Mammary epithelial cell (primary cell): ENCODE measurements at places on chromosomes 12 and 14. TPM values are rescaled to one million over a fixed set of nuclear protein-coding genes. Genes with fewer than 3 reads are reported as not detected.

GRCh38 chr12:128829861-128830504, 6.2 kb upstream of the SLC15A4 start:
- DNase-seq = no peak

- no peak for DNase-seq
These were observed 237.2 kb upstream of the SRRM4 start for GRCh38 chr12:118743896-118744700.

The TSPAN11 gene
- total RNA-seq = 1.3 TPM

DNA sequence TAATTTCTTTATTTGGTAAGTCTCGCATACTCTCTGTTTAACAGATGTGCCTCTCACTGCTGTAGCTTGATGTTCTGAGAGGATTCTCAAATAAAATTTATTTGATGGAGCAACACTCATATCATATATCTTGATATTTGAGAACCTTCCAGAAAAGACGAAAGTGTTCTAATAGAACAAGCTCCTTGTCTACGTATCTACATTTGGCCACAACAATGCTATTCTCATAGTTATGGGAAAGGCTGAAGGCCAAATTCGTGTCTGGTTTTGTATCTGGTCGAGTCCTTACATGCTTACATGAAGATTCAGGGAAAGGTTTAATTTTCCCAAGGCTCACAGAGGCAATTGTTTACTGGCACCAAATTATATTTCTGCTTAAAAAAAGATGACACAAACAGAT, 186.7 kb upstream of the SLC38A2 start:
- peak; percentile 97 for DNase-seq

The KLRD1 gene
- total RNA-seq = not detected in 2 replicates

The CLEC1B gene
- total RNA-seq = not detected

- no peak for DNase-seq
These were observed 34.9 kb upstream of the FAM222A start for GRCh38 chr12:109678719-109679118.

- DNase-seq = no peak
These were observed 501.8 kb upstream of the TMPO start for GRCh38 chr12:98013560-98013959.

The PROX2 gene
- not detected for total RNA-seq

GRCh38 chr12:122322501-122322900, 56.2 kb upstream of the VPS33A start:
- no peak for DNase-seq

DNA sequence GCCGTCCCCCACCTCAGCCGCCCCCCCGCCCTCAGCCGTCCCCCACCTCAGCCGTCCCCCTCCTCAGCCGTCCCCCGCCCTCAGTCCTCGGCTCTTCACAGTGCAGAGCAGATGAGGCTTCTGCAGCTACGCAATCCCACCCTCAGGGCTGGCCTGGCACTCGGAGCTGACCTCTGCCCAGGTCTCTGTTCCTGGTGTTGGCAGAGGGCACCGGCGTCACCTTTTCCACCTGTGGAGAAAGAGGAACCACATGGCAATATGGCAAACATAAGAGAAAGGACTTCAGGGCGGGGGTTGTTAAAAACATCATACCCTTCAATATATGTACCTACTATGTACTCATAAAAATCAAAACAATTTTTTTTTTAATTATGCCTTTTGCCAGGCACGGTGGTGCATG, 45.8 kb downstream of the MLXIP start:
- no peak for DNase-seq

DNA sequence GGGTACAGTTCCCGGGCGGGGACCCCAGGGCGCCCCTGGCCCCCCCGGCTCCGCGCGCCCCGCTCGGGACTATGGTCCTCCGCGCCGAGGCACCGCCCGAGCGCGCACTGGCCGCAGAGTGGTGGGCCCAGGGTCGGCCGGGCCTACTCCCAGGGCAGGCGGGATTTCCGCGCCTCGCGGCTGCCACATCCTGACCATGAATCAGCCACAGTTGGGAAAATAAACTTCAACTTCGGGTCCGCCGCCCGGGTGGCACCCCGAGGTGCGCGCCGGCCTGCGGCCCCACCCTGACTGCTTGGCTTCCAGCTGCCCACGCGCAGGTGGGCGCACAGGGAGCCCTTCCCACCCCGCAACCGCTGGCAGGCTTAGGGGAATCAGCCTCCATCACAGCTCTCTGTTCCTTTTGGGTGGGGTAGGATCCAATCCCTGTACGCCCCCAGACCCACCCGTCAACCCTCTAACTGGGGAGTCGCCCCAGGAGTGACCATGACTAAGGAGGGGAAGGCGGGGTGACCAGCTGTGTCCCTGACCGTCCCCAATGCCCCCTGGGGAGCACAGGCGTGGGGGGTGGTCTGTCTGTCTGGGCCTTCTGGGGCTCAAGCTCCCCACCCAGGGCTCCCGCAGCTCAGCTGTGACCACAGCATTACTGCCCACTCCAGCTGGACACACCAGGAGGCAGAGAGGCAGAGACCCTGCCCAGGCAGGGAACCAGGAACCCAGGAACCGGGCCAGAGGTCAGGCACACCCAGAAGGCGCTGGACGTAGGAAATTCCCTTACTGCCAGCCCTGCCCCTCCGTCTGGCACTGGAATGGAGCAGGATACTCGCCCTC, 678 bp downstream of the INF2 start:
- peak; percentile 30 for DNase-seq

DNA sequence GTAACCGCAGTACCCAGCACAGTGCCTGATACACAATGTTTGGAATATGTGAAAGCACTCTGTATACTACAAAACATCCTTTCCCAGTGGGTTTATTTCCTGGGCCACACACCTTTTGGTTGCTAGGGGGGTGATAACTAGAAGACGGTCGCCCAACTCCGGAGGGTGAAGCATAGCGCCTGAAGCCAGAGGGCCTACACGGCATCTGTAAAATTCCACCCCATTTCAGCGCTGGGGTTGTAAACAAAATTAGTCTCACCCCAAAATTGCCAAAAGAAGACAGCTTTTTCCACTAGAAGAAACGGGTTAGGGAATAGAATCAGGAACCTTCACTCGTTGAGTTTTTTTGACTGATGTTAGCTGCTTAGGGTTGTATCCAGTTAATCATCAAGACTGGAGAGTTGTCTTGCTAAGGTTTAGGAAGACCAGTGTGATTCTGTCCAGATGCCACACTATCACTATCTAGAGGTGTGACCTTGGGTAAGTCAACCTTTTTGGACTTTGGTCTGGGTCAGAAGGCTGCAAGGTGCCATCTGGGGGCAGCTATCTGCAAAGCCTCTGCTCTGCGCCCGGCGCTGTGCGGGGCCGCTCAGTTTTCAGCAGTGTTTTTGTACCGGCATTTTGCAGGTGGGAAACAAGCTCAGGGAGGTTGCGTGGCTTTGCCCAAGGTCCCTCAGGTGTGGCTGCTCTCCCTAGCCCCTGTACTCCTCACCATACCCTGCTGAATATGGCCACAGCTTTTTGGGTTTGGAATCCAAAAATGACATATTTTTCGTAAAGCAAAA, 1.3 kb downstream of the ZNF839 start:
- no peak for DNase-seq

The FGF6 gene
- not detected in 2 replicates for total RNA-seq

GRCh38 chr14:95261616-95262510, 57.8 kb downstream of the CLMN start:
- DNase-seq = peak; percentile 67

- DNase-seq = no peak
These were observed 205.3 kb upstream of the HMGA2 start for GRCh38 chr12:65619018-65619417.

DNA sequence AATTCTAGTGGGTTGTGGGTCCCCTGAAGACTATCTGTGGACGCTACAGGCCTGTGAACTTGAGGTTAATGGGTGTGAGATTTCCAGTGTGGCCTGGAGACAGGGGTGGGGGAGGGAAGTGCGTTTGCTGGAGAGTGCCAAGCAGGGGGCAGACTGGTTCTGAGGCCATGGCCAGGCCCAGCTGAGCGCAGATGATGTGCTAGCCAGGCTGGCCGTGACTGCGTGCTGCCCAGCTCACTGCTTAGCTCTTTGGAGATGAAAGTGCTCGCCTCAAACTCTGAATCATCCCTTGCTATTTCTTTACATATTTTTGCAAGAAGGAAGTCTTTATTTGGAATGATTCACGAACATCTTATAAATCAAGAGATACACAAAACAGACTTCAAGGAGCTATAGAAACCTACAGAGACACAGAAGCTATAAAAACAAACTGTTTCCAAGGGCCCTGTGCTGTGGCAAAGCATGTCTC, 75.2 kb upstream of the PLEKHG3 start:
- peak; percentile 88 for DNase-seq

- DNase-seq = peak; percentile 96
These were observed at the start of gene ADIPOR2 for GRCh38 chr12:1690578-1691122. Gene ADIPOR2 (plus strand): TSS chr12:1691070. CDS start chr12:1754344, 63,274 bp downstream.

DNA sequence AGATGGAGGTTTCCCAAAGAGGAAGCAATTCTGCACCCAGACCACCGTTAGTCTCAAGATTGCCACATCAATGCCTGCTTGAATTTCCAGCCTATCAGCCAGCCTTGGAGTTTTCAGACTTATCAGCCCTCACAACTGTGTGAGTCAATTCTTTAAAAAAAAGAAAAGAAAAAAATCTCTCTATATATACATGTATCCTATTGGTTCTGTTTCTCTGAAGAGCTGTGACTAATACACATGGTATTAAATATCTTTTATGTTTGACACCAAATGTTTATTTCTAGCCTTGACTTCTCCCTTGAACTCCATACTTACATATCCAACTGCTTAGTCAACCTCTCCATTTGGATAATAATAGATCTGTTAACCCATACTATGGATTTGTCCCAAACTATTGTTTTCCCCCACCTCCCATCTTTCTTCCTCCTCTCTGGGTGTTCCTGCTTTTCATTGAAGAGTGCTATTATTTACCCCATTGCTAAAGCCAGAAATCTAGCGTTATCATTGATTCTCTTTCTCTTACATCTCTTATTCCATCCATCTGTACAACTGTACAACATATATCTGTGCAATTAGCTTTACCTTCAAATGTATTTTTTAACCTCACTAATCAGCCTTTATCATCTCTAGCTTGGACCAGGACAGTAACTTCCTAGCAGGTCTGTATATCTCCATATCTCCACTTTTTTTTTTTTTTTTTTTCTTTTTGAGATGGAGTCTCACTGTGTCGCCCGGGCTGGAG, 22.7 kb upstream of the EID3 start:
- peak; percentile 84 for DNase-seq

DNA sequence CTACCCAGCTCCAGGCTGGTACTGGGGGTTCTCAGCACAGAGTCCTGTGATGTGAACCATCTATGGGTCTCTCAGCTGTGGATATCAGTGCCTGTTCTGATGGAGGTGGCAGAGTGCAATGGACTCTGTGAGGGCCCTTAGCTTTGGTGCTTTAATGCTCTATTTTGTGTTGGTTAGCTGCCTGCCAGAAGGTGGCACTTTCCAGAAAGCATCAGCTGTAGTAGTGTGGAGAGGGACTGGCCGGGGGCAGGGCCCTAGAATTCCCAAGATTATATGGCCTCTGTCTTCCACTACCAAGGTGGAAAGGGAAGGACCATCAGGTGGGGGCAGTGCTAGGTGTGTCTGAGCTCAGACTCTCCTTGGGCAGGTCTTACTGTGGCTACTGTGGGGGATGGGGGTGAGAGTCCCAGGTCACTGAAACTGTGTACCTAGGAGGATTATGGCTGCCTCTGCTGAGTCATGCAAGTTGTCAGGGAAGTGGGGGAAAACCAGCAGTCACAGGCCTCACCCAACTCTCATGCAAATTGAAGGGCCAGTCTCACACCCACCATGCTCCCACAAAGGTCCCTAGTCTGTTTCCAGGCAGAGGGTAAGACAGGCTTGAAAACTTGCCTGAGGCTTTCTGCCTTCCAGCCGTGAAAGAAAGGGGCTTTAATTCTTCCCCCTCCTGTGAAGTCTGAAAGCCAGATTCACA, 878.1 kb downstream of the C12orf50 start:
- DNase-seq = peak; percentile 58

- no peak for DNase-seq
These were observed 7.5 kb upstream of the C12orf43 start for GRCh38 chr12:121023799-121024198.

DNA sequence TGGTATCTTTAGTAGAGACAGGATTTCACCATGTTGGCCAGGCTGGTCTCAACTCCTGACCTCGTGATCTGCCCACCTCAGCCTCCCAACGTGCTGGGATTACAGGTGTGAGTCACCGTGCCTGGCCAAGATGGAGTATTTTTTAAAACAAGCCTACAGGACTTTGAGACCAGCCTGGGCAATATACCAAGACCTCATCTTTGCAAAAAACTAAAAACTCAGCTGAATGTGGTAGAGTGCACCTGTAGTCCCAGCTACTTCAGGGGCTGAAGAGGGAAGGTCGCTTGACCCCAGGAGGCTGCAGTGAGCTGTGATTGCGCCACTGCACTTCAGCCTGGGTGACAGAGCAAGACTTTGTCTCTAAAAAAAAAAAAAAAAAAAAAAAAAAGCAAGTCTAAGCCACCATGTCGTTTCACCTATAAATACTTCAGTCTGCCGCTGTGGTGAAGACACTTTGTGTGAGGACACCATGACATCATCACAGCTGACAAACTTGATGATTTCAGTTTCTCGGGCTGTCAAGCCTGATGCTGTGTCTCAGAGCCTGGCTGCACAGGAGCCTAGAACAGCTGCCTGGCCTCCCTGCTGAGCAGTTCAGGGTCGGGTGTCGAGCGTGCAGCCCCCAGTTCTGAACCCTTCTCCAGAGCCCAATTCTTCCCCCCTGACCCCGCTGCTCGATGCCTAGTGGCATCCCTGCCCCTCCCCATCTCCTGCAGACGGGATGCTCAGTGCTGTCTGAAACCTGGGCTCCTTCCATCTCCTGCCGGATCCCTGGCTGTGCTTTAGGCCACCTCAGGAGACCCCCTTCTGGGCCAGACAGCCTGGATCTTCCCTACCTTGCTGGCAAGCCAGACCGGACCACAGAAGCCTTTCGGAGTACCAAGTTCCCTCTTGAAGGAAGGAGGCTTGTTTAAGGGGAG, 119.2 kb upstream of the EVL start:
- DNase-seq = no peak

GRCh38 chr12:27667540-27667939, 28.7 kb upstream of the REP15 start:
- peak; percentile 9 for DNase-seq

DNA sequence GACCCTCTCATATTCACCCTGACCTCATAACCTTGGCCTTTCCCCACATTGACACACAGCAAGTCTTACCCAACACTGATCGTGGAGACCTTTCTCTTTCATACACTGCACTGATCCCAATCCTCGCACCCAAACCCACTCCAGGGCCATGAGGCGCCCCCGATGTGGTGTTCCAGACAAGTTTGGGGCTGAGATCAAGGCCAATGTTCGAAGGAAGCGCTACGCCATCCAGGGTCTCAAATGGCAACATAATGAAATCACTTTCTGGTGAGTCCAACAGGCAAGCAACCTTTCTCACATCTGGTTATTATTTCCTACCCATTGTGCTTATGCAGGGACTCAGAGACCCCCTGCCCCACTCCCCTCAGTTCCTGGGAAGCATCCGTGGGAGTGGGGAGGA, 5.4 kb downstream of the MMP14 start:
- DNase-seq = no peak

The HOXC9 gene
- total RNA-seq = 5.1 and 9.4 TPM in 2 replicates

GRCh38 chr12:67410246-67410645, 141.1 kb downstream of the CAND1 start:
- DNase-seq = no peak

DNA sequence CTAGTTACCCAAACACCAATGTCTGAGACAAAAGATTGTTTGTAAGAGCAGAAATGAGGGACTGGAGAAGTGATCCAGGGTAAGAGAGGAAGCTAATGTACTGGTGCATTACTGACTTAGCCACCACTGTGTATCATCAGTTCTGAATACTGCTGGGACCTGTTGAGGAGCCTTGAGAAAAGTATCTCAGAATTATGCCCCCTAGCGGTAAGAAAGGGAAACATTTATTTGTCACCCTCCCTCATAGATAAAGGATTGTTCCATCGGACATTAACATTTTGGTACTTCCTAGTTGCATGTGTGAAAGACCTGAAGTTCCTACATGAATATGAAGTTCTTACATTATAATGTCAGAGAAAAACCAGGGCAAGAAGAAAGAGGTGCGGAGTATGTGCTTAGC, 612.5 kb downstream of the FSCB start:
- no peak for DNase-seq
